ENCODE measurements at places on chromosomes 12 and 14. TPM values are rescaled to one million over a fixed set of nuclear protein-coding genes. Genes with fewer than 3 reads are reported as not detected.

DNA sequence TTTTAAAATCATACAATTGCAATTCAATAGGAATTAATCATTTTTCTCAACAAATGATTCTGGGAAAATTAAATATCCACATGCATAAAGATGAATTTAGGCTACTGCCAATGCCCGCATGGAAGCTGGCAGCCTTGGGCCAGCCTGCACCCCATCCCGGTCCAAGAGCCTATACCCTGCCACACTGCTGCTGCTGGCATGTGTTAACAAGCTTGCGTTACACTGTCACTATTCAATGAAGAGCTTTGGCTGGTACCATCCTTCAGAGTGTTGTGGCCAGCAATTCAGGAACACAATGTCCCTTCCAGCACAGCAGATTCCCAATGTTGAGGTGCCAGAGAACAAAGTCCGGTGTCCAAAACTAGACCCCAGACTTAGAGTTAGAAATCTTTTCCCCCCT, 13.6 kb upstream of the TAS2R14 start:
- DNase-seq = no peak

BCL2L14 gene
- not detected for total RNA-seq

DNA sequence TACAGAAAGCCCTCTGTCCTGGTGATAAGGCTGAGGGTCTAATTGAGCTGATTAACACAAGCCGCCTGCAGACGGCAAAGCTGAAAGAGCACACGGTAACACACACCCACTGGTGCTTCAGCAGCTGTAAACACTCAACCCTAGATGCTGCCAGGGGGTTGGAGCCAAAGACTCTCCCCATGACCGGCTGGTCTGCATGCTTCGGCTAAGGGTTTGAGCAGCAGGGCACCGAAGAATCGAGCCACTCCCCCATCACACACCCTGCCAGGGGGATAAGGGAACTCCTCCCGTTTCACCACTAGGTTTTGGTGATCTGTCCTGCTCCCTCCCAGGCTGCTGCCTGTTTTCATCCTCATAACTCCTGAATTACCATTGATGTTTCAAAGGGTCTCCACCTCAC, 141.0 kb upstream of the OVCH1 start:
- no peak for DNase-seq

RAPGEF3 gene
- total RNA-seq = 40.9 TPM

PHLDA1 gene
- total RNA-seq = 35.3 TPM

DNA sequence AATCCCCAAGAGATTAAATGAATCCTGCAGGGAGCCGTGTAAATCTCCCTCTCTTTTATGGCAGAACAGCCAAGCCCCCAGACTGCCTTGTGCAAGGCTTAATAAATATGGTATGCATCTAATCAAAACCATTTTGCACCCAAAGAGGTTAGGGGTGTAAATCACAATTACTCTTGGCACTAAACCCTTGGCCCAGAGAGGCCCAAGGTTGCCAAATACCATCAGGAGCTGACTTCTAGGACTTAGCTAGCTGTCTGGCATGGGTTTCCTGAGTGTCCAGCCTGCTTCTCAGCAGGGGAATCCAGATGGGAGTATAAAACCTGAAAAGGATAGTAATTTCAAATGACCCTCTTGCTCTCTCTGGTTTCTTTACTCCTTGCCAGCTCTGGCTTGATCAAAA, 610.4 kb downstream of the MED13L start:
- DNase-seq = no peak

MYRFL gene
- not detected for total RNA-seq
